ENCODE measurements at places on chromosomes 11 and 22. TPM values are rescaled to one million over a fixed set of nuclear protein-coding genes. Genes with fewer than 3 reads are reported as not detected.

IL18 gene
- 20.0 TPM for total RNA-seq

RELA gene
- 97.9 TPM for total RNA-seq

USP2 gene
- 4.8 TPM for total RNA-seq

RIMBP3C gene
- total RNA-seq: 0.29 TPM

H19 gene
- total RNA-seq: 130 TPM

SAA4 gene
- not detected for total RNA-seq

MMP12 gene
- total RNA-seq: not detected

TEAD1 gene
- 117 TPM for total RNA-seq

CLMP gene
- total RNA-seq: 34.4 TPM

JAML gene
- 13.9 TPM for total RNA-seq

SLC6A5 gene
- not detected for total RNA-seq

BCL2L13 gene
- 52.3 TPM for total RNA-seq

MS4A2 gene
- total RNA-seq: 3.0 TPM

CASP1 gene
- 39.6 TPM for total RNA-seq

BACE1-AS gene
- 9.8 TPM for total RNA-seq

FGF4 gene
- not detected for total RNA-seq

Measured in ureter (tissue), 1 donor.